Tibial nerve (tissue), 4 donors: ENCODE measurements at places on chromosomes 6 and 20.
A peak's percentile ranks its signal among the peaks of the same experiment; 100 is the strongest.

- peak; percentile 29 for DNase-seq
Observed at GRCh38 chr6:30554962-30555815, 1.1 kb downstream of the GNL1 start.

DNA sequence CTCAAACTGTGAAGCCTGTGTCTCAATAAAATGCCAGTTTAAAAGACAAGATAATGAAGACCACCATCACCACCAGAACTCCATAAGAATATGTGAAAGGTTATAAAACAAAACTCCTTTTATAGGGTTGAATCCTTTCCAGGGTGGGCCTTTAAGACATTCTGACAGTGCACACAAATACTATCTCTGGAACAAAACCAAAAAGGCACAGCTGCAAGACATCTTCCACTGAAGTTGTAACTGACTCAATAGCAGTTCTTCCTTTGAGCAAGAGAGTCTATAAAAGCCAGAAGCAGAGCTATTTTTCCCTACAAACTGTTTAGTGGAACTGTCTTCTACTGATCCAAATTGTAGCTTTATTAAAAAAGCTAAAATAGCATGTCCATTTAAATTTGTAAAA, 81.6 kb downstream of the EPB41L2 start:
- DNase-seq: no peak

DNA sequence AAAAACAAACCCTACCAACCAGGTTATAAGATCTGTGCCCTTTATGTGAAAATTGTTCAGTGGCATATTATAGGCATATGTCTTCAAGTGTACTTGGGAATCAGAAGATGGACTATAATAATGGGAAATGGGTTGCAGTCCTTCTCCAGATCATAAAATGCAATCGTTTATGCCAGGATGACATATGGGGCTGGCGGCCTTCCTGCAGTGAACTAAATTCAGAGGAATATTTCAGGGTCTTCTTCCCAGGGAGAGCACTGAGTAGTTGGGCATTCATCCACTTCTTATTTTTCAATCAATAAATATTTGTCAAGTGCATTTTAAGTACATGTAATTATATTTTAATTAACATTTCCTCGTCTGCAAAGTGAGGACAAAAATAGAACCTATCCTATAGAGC, 176.2 kb upstream of the CNR1 start:
- DNase-seq: no peak

- peak; percentile 53 for DNase-seq
Observed at GRCh38 chr6:152338335-152339125, 298.6 kb downstream of the SYNE1 start.

DNA sequence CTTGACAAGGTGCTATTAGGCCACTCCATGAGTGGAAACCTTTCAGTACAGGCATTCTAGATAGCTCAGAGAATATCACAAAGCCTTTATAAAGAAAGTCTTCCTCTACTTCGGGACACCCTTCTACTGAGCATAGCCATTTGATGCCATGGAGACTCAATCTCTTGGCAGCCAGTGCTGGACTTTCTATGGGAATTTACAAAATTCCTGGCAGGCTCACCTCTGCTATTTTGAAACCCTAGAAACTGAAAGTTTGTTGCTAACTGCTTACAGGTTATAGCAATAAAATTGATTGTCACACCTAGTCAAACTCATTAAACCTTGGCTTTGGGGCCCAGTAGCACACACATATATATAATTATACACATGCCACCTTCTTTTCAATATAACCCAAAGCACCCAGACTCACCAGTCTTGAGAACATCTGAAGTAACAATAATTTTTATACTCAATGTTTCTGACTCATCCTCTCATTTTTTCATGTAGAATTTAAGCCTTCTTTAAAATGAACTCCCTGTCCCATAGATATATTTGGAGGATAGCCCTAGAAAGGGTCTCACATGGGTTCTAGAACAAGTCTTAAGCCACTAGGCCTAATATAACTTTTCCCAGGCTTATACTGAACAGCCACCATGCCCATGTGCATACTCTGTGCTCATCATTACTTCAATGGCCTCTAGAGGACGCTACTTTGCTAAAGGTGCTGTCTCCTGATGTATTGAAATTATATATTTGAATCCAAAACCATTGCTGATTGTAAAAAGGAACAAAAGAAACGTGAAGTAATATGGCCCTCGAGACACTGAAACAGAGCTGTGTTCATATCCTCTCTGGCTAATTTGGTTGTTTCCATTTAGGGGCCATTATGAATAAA, 368.1 kb upstream of the MARCKS start:
- no peak for DNase-seq

- no peak for DNase-seq
Observed at GRCh38 chr6:123118811-123119210, 122.8 kb downstream of the CLVS2 start.

DNA sequence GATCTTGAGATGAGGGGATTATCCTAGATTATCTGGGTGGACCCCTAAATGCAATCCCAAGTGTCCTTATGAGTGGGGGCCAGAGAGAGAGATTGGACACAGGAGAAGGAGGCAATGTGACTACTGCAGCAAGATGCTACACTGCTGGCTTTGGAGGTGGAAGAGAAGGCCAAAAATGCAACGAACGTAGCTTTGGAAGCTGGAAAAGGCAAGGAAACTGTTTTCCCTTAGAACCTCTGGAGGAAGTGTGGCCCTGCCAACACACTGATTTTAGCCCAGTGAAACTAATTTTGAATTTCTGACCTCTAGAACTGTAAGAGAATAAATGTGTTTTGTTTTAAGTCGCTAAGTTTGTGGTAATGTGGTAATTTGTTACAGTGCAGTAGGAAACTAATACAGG, 15.7 kb downstream of the PPARD start:
- DNase-seq: no peak

DNA sequence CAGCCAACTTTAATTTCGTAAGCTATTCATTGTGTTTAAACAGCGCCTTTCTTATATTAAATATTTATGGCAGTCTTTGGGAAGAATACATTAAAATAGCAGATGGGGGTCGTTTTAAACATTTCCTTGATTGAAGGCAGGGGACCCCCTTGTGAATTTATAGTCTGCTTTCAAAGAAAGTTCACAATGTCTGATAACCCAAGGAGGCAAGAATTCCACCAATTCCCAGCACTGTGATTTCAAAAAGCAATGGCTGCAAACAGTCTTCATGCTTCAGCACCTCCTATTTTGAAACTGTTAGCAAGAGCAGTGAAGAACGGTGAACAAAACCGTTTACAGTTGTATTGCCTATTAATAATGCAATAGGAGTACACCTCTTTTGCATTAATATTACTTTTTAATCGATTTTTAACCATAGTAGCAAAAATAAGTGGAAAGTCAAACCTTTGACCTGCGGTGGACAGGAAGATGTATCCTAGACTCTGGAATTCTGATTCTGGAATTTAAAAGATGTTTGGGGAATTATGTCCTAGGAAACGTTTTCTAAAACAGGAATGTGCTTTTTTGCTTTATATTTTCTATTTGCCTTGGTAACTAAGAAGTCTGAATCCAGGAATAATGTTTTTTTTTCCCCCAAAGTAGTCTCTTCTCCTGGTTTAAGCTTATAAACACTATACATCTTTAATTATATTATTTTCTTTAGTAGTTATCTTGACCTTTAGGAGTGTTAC, 393.0 kb downstream of the CDKAL1 start:
- no peak for DNase-seq

- no peak for DNase-seq
Observed at GRCh38 chr6:135600931-135601330, 103.4 kb upstream of the AHI1 start.

GRCh38 chr6:72984981-72985665, 240.2 kb downstream of the KHDC1L start:
- DNase-seq: no peak

- no peak for DNase-seq
Observed at GRCh38 chr6:2410656-2411380, 165.4 kb upstream of the GMDS start.

GRCh38 chr6:23145781-23146180, 576.4 kb downstream of the HDGFL1 start:
- DNase-seq: no peak

DNA sequence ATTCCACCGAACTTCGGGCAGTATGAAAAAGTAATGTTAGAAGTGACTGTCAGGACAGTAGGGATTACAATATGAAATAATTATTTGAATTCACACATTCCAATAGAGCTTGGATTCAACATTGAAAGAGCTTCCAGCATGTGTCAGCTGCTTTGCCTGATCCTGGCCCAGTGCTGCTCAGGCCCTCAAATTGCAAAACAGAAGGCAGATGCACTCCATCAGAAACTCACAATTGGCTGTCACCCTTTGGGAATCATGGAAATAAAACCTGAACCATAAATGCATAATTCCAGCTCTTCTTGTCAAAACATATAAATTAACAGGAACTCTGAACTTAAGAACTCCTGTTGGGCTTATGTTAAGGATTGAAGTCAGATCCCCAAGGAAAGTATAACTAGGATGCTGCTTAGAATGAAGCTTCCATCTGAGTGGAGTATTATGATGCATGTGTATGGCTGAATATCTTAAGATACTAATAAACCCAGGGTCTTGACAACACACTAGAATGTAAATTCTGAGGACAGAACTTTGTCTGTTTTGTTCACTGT, 1.8 kb upstream of the NDUFAF4 start:
- no peak for DNase-seq

- no peak for DNase-seq
Observed at GRCh38 chr6:169809386-169809785, 58.0 kb downstream of the ERMARD start.

GRCh38 chr6:89082486-89082891, 1.9 kb downstream of the PNRC1 start:
- no peak for DNase-seq

GRCh38 chr6:53335224-53335994, 13.3 kb downstream of the ELOVL5 start:
- no peak for DNase-seq

- DNase-seq: no peak
Observed at GRCh38 chr20:16691381-16691780, 38.4 kb upstream of the SNRPB2 start.

DNA sequence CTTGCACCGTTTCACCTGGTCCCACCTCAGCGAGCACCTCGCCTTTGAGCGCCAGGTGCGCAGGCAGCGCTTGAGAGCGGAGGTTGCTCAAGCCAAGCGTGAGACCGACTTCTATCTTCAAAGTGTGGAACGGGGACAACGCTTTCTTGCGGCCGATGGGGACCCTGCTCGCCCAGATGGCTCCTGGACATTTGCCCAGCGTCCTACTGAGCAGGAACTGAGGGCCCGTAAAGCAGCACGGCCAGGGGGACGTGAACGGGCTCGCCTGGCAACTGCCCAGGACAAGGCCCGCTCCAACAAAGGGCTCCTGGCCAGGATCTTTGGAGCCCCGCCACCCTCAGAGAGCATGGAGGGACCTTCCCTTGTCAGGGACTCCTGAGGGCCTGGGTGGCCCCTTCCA, 1.5 kb downstream of the ABT1 start:
- no peak for DNase-seq
